ENCODE measurements at places on chromosomes 1 and 21.

- DNase-seq = no peak
Observed at GRCh38 chr1:119321666-119322419, 46.7 kb upstream of the HAO2 start.

DNA sequence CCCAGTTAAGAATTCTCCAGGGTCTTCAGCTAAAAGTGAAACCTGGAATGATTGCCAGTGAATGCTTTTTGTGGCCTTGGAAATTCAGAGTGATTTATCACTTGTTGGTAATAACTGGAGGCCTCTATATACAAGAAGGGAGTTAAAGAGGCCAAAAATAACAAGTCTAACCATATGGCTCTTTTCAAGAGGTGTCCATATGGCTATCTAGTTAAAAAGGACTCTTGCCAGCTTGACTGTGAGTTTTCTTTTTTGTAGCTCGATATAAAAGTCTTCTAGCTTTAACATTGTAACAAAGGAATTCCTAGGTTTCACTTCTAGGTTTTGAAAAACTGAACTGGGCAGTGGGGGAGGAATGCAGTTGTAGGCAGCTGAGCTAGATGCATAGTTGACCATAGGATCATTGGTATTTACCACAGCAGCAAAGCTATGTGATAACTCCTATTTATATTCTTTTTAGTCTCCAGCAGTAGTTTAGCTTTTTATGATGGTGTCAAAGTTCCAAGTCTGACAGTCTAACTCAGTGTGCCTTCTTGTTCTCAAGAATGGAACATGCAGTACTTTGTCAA, 44.4 kb downstream of the CACHD1 start:
- no peak for DNase-seq

- DNase-seq = no peak
Observed at GRCh38 chr1:51699391-51699790, 82.5 kb downstream of the OSBPL9 start.

- no peak for DNase-seq
Observed at GRCh38 chr21:37579356-37579755, 212.8 kb downstream of the DYRK1A start.

GRCh38 chr1:53998223-53998622, 19.8 kb downstream of the LDLRAD1 start:
- no peak for DNase-seq

DNA sequence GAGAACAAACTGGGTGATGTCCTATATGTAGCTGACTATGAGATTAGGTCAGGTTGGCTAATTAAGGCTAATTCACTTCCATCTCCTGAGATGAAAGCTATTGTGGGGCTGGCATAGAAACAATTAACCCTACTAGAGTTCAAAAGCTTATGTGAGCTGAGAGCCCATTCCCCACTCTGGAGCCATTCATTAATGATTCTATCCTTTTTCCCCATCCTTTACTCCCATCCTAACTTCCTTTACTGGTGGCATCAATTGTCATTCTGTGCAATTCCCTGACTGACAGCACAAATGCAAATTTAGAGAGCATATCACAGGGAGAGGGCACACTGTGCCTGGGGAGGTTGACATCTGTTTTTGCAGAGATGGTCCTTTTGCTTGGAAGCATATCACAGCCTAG, 103.9 kb downstream of the URB2 start:
- no peak for DNase-seq

DNA sequence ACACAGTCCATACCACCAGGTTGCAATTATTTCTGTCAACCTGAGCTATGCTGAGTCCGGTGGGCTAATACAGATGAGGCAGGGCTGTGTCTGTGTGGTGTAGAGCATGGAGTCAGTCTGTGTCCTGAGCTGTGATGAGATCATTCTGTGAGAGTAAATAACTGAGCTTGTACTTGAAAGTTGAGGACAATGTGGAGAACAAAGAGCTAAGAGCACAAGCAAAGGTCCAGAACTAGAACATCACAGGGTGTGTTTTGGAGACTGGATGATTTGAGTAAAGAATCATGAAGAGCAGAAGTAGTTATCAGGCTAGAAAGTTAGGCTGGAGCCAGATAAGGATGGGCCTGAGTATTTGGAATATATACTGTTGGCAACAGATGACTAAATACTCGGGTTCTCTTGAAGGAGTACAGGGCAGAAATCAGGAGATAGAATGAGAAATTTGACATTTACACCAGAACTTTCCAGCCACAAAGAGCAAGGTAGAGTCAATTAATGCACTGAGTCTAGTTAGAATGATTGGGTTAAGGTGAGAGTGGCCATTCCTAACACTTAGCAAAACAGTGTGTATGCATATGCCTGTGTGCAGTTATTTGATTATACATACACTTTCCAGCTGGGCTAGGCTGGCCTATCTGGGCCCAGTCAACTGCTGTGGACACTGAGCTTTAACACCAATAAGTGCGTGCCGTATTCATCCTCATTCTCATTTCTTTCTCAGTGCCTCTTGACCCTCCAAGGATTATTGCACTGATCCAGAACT, 48.8 kb downstream of the LEPR start:
- no peak for DNase-seq

- DNase-seq = peak; percentile 16
Observed at GRCh38 chr1:15417059-15417934, 7.6 kb downstream of the EFHD2 start.

GRCh38 chr1:164590592-164590991, 31.6 kb downstream of the PBX1 start:
- no peak for DNase-seq

GRCh38 chr1:230285351-230285750, 140.8 kb downstream of the PGBD5 start:
- DNase-seq = no peak

DNA sequence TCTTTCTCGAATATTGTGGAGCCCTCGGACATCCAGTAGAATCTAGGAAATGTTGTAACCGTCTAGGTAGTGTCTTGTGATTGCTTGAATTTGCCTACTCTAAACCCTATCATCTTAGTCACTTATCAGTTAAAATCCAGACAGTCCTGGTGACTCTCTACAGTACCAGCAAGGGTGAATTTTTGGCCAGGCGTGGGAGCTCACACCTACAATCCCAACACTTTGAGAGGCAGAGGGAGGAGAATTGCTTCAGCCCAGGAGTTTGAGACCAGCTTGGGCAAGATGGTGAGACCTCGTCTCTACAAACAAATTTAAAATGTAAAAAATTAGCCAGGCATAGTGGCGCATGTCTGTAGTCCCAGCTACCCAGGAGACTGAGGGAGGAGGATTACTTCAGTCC, 230.9 kb downstream of the CHRM3 start:
- DNase-seq = no peak

GRCh38 chr1:42944246-42944928, 14.3 kb downstream of the SLC2A1 start:
- peak; percentile 66 for DNase-seq

DNA sequence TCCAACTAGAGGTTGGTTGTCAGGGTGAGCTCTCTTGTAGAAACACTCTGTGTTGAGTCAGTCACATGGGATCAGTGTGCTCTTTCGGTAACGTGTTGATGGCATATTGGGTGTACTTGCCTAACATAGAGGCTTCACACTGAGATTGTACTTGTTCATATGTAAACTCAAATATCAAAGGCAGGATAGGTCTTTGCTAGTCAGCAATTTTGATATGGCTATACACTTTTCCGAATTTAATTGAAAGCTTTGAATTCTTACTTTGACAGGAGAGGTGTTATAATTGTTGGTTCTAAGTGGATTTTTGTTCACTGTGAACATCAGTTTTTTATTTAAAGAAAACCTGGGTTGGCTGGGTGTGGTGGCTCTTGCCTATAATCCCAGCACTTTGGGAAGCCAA, 16.4 kb upstream of the TGFB2 start:
- DNase-seq = no peak

- no peak for DNase-seq
Observed at GRCh38 chr21:45593162-45594022, 50.1 kb upstream of the PCBP3 start.

GRCh38 chr1:152044386-152044785, 7.6 kb upstream of the S100A11 start:
- DNase-seq = no peak

- no peak for DNase-seq
Observed at GRCh38 chr1:39001516-39002421, 10.7 kb downstream of the AKIRIN1 start.

DNA sequence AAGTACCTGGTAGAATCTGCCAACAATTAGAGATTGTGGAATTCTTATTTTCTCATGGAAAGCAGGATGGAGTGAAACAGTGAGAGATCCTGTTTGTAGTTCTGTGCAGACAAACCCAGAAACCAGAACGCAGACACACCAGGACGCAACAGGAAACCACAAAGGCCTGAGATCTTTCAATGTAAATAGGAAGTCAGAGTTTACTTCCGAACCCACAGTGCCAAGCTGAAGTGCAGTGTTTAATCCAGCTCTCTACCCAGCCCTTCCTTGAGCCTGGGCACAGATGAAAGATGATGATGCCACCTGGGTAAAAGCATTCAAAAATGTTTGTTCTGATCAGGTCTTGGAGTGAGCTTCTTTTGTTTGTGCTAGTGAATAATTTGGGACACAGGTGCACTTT, 244.2 kb upstream of the HOOK1 start:
- peak; percentile 26 for DNase-seq

GRCh38 chr1:113279776-113280391, 110.4 kb upstream of the MAGI3 start:
- DNase-seq = no peak

GRCh38 chr1:36300526-36300925, 5.6 kb upstream of the SH3D21 start:
- no peak for DNase-seq

GRCh38 chr1:234863551-234863971, 253.6 kb upstream of the IRF2BP2 start:
- DNase-seq = no peak

GRCh38 chr1:90274376-90274775, 279.5 kb downstream of the ZNF326 start:
- DNase-seq = no peak

- DNase-seq = no peak
Observed at GRCh38 chr1:245353411-245353810, 198.6 kb downstream of the KIF26B start.

- peak; percentile 65 for DNase-seq
Observed at GRCh38 chr1:28056129-28056925, 32.1 kb downstream of the EYA3 start.

DNA sequence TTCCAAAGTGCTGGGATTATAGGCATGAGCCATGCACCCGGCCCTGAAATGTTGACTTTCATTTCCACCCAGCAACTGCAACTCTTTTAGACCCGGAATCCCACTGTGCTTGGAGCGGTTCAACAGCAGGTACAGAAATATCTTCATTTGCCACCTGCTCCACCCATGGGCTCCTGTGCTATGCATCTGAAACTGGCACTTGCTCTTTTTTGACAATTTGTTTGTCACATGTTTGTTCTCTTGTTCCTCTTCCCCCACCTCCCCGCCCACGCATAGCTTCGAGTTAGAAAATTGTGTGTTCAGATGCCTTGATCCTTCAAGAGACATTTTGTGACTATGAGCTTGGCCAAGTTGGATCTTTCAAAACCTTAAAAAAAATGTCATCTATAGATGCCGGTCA, 2.4 kb upstream of the IFNLR1 start:
- DNase-seq = no peak

- no peak for DNase-seq
Observed at GRCh38 chr1:87212431-87213134, 116.1 kb upstream of the LMO4 start.

DNA sequence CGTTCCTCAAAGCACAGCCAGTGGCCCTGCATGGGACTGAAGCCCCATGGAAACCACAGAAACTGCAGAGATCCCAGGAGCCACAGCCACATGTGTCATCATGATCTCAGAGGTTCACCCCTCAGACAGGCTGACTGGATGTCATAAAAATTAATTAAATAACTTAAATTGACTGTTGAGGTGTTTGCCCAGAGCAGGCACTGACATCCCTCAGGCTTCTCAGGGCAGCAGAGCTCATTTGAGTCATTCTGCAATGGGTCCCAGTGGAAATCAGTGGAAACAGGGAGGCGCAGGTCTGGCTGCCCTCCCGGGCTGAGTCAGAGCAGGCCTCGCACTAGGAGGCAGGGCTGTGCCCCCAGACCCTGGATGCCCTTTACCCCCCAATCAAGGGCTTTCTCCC, 135.1 kb downstream of the CDC7 start:
- no peak for DNase-seq

DNA sequence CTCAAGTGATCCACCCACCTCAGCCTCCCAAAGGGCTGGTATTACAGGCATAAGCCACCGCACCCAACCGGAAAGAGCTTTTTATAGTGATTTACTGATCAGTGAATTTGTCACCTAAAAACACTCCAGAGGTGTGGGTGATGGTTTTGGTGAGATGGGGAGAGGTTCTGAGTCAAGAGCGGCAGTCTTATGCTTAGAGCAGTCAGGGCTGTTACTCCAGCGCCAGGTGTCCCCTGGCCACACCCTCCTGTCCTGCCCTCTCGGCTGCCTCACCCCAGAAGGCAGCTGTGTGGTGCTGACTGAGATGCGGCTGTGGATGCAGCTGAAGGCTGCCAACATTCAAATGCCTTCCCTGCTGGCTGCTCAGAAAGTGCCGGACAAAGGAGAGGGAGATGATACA, 94.5 kb upstream of the LPGAT1 start:
- DNase-seq = no peak

GRCh38 chr1:28249866-28250295, 9.4 kb upstream of the SESN2 start:
- DNase-seq = no peak

- DNase-seq = no peak
Observed at GRCh38 chr1:27299385-27300271, 22.3 kb upstream of the TMEM222 start.

DNA sequence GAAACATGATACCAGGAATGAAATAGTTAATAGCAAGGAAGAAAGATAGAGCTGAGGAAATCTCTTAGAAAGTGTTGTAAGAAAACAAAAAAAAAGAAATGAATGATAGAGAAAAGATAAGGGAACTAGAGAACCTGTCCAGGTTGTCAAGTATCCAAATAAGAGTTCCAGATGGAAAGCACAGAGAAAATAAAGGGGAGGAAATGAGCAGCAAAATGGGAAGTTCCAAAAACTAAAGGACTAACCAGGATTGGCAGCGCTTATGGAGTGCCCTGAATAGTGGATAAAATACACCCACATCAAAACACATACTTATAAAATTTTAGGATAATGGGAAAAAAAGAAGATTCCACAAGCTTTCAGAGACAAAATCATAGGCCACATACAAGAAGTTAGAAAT, 55.2 kb downstream of the ARHGAP29 start:
- DNase-seq = no peak
